ENCODE measurements at places on chromosomes 6 and 20. TPM values are rescaled to one million over a fixed set of nuclear protein-coding genes. Genes with fewer than 3 reads are reported as not detected.

GRCh38 chr6:20991910-20992309 is 457.7 kb downstream of the CDKAL1 start:
- H3K4me1 ChIP-seq = no peaks in the 10 kb centered on the region
- no peak overlapping the region for H3K27ac ChIP-seq
- H3K27me3 ChIP-seq = no peaks in the 10 kb centered on the region
- DNase-seq = no peak
- no peaks in the 10 kb centered on the region for H3K36me3 ChIP-seq

GRCh38 chr20:18016772-18017171 is 40.9 kb downstream of the OVOL2 start:
- H3K27me3 ChIP-seq = peaks cover 3% of the 10 kb centered on the region
- H3K4me3 ChIP-seq = no peak overlapping the region
- H3K36me3 ChIP-seq = no peaks in the 10 kb centered on the region
- H3K4me1 ChIP-seq = no peaks in the 10 kb centered on the region
- DNase-seq = no peak

DNA sequence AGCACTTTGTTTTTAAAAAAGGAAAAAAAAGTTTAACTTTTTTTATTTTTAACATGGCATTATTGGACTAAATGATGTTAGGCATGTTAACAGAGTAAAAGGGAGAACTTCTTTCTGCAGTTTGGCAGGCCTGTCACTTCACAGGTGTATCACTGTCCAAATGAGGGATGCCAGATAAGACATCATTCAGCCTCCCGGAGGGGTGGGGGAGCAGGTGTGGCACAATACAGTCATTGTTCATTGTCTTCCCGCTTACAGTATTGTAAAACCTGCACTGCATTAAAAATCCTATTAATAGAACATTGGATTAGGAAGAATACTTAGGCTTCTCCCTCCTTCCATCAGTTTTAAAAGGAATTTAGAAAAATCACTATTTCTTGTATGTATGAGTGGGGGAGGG is 80.7 kb downstream of the CARMIL1 start:
- no peak for DNase-seq
- no peak overlapping the region for H3K27ac ChIP-seq
- no peaks in the 10 kb centered on the region for H3K4me1 ChIP-seq
- no peaks in the 10 kb centered on the region for H3K36me3 ChIP-seq
- no peak overlapping the region for H3K4me3 ChIP-seq
- no peaks in the 10 kb centered on the region for H3K27me3 ChIP-seq

Gene CD24
- 3.4 TPM for total RNA-seq

Gene CDSN
- not detected for total RNA-seq
